ENCODE measurements at places on chromosomes 11 and 22.

GRCh38 chr22:47210686-47211085 lies 448.2 kb downstream of the TBC1D22A start:
- DNase-seq, result no peak

DNA sequence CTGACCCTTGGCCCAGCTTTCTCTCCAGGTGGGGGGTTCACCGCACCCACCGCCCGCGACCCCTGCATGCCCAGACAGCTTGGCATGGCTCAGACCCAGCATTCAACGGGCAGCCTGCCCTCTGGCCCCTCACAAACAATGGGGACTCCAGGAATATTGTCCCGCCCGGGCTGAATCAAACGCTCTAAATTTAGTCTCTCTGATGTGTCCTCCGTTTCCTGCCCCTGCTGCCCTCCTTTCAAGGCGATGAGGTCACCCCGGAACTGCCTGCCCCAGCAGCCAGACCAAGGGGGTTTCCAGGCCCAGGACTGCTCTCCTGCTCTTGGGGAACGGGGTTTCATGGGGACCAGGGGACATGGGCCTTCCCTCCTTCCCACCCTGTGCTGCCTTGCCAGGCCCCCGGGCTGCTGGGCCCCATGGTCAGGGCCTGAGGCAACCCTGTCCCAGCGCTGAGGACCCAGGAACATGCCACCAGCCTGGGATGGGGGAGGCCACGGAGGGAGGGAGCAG lies 10.1 kb upstream of the PDGFB start:
- DNase-seq, result peak; percentile 54

DNA sequence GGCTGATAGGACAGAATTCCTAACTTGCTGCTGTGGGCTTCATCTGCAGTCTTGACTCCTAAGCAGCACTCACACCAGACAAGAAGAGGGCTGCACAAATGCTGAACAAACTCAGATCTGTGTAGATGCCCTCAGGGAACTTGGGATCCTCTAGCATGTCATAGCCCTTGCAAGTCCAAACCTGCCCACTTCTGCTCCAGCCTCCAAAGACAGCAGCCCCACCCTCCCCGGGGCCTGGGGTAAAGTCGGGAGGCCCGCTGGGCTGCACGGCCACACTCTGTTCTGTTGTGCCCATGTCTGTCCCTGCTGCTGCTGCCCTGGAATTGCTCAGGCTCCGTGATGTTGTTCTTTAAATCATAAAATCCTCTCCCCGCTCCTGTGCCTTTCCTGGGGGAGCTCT lies 28.3 kb downstream of the DRD2 start:
- no peak for DNase-seq

DNA sequence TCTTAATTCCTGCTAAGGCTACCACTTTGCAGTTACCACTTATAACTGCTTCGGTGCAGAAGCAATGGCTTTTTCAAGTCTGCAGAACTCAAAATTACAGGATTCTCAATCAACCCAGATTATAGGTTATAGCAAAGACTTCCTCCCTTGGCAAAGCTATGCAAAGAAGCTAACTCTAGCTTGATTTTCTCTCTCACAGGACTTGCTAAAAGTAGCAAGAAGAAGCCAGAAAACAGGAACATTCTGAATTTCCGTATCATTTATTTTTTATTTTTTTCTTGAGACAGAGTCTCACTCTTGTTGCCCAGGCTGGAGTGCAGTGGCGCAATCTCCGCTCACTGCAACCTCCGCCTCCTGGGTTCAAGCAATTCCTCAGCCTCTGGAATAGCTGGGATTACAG lies 10.7 kb upstream of the PLEKHB1 start:
- no peak for DNase-seq

DNA sequence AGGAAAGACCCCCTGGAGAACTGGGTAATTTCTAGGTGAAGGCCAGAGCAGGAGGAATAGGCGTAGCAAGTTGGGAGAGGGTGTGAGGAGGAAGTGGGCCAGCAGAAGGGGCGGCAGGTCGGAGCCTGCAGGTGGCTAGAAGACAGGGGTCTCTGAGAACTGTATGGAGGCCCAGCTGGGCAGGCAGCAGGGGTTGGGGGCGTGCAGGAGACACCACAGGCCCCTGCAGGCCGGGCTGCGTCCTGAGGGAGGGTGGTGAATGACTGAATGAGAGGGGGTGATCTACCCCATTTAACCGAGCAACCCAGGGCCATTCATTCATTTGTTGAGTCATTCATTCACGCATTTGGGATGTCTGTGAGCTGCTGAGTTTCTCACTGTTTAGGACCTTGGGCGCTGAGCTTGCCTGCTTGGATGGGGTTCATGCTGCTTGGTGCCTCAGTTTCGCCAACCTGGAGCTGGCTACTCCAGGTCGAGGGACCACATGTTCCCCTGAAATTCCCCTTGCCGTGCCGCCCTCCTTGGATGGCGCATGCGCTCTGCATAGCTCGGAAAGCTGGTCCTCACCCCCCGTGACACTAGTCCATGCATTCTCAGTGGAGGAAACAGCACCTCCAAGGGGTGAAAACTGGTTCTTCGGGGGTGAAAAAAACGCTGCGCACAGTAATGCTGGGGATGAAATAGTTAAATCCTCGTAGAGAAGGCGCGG lies 15.6 kb downstream of the MPPED1 start:
- DNase-seq, result no peak
